BJ (cell line): ENCODE measurements at places on chromosomes 12 and 14.

- DNase-seq: no peak
These were observed 78.8 kb upstream of the NRXN3 start for GRCh38 chr14:78091361-78091760.

- DNase-seq: no peak
These were observed 23.2 kb upstream of the PTGDR start for GRCh38 chr14:52244328-52244727.

- no peak for DNase-seq
These were observed 65.0 kb downstream of the FOXN4 start for GRCh38 chr12:109244073-109244472.

GRCh38 chr12:578748-579419 lies 84.4 kb downstream of the NINJ2 start:
- DNase-seq: no peak

DNA sequence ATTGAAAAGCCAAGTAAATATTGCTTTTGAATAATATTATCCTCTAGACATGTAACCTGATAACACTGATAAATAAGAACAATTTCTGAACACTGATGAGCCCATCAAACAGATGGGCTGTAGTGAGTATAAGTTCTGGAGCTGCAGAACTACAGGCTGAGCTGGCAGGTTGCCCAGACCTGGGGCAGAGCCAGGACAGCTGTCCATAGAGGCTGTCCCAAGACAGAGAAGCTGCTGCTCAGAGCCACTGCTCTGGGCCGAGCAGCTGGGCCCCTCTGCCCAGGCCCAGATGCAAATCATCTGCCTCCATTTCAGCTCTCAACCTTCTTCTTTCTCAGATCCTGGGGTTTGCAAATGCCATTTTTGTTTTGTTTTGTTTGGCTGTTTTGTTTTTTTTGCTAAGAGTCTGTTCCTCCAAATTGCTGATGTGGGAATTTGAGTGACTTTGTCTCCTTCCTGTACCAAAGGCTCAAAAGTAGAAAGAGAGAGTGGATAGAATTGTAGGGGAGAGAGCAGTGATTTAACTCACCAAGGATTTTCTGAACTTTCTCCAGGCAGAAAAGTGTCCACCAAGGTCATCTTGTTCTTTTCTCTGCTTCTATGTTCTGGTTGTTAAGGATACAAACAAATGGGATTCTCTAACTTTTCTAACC lies 4.0 kb upstream of the TESPA1 start:
- no peak for DNase-seq

DNA sequence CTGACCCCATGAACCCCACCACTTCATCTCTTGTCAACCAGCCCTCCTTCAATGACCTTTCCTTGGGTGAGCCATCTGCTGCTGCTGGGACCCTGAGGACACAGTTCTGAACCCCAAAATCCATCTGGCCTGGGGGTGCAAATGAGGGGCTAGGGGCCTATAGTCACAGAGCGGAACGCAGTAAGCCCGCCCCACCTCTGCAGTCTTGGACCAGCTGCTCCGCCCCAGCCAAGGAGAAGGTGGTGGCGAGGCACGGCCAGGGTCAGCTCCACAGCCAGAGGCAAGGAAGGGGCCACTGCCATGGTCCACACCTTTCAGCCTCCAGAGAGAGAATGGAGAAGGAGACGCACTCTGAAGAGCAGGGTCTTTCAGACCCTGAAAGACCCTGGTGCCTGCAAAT lies 5.1 kb downstream of the TMEM179 start:
- DNase-seq: no peak

- no peak for DNase-seq
These were observed 18.1 kb downstream of the MORN3 start for GRCh38 chr12:121651320-121651719.

DNA sequence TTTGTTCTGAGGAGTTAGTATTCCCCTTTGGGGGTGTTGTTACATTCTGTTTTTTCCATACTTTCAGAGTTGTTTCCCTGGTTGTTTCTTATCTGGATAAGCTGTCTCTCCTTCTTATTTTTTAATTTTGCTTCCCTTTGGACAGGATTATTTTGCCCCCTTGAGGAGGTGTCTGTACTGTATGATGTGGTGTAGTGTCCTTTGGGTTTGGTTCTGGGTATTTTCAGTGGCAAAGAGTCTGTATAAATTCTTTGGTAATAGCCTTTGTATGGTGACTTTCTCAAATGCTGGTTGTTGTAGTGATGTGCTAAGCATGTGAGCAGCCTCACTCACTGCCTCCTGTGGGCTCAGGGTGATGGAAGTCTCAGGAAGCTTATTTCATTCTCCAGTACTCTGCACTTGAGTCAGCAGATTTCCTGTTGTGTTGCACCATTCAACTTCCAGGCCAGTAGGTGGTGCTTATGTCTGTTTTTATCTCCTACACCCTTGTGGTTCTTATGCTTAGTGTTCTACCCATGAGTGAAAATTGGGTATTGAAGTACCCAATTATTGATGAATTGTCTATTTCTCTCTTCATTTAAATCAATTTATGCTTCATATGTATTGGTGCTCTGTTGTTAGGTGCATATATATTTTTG lies 103.3 kb upstream of the PMCH start:
- DNase-seq: no peak

DNA sequence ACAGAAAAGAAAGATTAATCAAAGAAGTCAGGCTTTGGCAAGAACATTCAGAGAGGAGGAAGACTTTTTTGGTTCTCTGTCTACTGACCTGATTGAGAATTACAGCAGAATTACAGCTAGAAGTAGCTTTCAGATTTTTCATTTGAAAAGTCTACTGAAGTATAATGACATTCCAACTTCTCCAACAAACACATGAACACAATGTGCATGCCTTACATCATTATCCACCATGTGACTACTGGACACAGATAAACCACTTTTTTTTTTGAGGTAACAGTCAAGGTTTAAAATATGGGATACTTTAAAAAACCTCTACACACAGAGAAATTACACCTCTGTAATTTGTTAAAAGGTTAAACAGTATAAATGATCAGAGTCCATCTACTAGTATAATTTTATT lies 12.3 kb downstream of the BTBD7 start:
- DNase-seq: no peak

GRCh38 chr12:120110550-120111501 lies 5.7 kb downstream of the RAB35 start:
- DNase-seq: no peak

DNA sequence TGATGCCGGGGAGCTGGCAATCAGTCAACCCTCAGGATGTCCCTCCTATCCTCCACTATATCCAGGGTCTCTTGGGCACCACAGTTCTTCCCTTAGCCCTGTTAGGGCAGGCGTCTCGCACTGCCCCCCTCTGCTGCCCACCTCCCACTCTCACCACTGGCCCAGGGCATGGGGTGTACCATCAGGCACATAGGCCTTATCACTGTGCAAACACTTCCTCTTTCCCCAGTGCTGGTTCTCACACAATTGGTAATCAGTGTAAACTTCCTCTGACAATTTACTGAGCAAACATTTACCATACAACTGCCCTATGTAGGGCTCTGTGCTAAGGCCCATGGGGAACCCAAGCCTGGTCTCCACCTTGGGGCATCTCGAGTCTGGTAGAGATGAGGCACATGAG lies 20.1 kb upstream of the TMED10 start:
- DNase-seq: no peak

DNA sequence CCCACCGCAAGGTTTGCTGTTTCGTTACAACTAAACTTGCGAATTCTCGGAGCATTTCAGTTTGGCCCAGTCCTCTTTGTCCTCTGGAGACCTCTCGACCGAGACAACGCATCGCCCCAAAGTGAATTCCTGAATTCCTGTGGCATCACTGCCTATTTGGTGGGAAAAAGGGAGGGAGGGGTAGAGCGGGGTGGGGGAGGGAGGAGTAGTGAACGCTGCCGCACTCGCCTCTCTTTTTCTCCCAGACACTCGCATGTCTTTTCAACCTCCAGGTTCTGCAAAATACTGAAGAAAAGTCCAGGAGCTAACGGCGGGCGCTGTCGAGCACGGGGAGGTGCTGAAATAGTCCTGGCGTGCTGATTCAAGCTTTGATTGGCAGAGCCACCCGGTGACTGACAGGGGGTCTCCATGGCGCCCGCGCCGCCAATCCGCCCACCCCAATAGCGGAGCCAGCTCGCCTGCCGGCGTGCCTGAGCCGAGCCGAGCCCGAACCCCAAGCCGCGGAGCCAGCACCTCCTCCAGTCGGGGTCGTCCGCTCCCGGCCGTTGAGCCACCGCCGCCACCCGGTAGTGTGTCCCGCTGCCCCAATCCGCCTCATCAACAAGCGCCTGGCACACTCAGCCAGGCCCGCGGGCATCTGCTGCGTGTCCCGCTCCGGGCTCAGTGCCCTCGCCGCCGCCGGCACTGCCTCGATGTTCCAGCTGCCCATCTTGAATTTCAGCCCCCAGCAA lies at the start of gene SIX6:
Gene SIX6, plus strand, starts transcription at position 440 of the 731 bp plus-strand sequence. Its CDS starts 253 bp downstream, at position 693.
- no peak for DNase-seq

DNA sequence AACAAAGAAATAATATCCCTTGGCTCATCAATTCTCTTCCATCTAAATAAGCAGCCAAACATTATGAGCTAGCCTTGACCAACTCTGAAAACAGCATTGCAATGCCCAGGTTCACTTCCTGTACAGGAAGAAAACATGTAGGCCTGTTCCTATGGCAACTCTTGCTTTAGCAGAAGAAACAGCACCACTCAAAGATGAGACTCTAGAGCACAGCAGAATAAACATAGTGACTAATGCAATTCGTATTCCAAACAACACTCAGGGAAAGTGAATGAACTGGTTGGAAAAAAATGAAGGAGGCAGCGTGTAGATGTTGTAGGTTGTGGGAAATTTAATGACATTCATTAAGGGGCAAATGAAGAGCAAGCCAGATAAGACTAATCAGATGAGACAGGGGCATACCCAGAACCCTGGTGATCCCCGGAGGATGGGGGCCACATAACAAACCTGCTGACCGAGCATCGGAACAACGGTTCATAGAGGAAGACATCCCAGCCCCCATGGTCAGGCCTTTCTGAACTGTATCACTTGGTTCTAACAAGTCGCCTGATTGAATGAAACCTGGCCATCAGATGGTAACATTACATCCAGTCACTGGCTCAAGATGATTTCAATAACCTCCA lies 9.0 kb downstream of the ARHGDIB start:
- DNase-seq: peak; percentile 93

DNA sequence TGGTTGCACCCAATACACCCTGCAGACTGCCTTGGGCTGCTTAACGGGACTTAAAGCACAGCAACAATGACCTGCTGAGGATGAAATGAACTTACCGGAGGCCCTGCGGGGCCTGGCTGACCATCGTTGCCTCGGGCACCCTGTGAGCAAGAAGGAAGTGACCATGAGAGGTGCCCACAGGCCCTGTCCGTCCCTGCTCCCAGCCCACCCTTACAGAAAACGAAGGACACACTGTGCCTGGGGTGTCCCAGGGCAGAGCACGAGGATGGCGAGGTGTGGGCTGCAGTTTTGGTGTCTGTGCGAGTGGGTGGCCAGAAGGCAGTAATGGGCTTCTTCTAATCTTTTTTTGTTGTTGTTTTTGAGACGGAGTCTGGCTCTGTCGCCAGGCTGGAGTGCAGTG lies 14.6 kb downstream of the COL2A1 start:
- DNase-seq: no peak

DNA sequence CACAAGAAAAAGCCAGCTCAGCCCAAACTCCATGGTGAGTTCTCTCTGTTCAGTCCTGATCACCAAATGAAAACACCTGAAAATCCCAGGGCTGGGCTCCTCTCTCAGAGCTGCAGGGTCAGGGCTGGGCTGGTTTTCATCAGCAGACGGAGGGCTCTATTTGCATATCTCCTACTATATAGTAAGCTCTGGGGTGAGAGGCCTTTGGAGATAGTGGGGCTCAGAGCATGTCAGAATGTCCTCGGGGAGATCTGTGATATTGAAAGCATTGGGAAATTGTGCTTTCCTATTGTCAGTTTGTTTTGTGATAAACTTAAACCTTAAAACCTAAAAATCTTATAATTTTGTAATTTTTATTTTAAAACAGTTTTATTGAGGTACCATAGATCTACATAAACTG lies 742.6 kb downstream of the TMEM121 start:
- DNase-seq: no peak

DNA sequence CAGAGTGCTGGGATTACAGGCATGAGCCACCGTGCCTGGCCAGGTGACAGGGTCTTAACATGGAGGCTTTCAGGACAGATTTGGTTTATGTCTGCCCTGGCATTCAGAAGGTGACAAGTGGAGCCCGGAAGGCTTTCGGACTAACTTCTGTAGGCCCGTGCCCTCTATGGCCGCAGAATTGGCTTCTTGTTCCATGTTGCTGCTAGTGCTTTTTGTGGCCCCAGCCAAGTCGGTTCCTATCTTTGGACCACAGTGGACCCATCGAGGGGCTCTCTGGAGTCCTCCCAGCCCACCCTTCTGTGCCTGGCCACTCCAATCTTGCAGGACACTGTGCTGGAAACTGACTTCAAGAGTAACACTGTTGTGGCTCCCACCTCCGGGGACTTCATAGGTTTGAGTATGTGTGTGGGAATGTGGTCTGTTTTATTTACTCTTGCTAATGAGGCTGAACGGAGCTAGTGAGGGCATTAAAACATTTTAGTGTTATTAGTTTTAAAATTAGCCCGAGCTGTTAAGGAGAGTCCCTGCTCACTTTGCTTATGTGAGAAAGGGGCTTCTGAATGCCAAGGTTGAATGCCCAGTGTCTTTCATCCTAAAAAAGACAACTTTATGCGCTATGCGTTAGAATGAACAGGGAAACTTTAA lies 245.9 kb downstream of the CACNA1C start:
- no peak for DNase-seq

GRCh38 chr12:90909069-90909770 lies 45.8 kb downstream of the CCER1 start:
- no peak for DNase-seq
